ENCODE measurements at places on chromosomes 16 and 17.

GRCh38 chr16:59039066-59039720 is 305.1 kb upstream of the GOT2 start:
- DNase-seq, result no peak

- no peak for DNase-seq
These were observed 58.2 kb downstream of the CYLD start for GRCh38 chr16:50800074-50800473.

GRCh38 chr17:47251421-47251940 is 2.1 kb upstream of the ITGB3 start:
- no peak for DNase-seq

GRCh38 chr17:72150632-72151460 is 30.0 kb downstream of the SOX9 start:
- DNase-seq, result no peak

DNA sequence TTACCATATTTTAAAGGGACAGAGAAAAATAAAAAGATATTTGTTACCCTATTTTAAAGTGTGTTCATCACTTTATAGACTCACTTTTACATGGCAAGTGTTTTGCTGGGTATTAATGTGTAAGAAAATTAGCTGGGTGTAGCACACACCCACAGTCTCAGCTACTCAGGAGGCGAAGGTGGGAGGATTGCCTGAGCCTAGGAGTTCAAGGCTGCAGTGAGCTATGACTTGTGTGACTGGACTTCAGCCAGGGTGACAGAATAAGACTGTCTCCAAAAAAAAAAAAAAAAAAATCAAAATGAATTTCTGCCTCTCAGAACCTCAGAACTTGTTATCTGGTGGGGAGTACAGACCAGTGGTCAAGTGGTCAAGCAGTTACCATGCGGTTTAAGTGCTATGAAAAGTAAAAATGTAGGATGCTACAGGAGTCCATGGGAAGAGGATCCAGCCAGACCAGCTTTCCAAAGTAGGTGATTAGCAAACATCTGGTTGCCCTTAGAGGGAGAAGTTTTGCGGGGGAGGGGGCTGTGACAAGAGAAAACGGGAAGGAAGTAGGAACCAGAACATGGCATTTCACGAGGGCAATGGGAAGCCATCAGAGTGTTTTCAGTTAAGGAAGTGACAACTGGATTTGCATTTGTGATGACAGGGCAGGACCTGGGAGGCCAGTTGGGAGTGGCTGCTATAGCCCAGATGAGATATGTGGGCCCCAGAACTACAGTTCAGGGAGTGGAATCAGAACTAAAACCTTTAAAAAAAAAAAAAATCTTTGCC is 13.9 kb downstream of the CNEP1R1 start:
- no peak for DNase-seq

- DNase-seq, result no peak
These were observed 33.1 kb upstream of the COL1A1 start for GRCh38 chr17:50234581-50234980.

DNA sequence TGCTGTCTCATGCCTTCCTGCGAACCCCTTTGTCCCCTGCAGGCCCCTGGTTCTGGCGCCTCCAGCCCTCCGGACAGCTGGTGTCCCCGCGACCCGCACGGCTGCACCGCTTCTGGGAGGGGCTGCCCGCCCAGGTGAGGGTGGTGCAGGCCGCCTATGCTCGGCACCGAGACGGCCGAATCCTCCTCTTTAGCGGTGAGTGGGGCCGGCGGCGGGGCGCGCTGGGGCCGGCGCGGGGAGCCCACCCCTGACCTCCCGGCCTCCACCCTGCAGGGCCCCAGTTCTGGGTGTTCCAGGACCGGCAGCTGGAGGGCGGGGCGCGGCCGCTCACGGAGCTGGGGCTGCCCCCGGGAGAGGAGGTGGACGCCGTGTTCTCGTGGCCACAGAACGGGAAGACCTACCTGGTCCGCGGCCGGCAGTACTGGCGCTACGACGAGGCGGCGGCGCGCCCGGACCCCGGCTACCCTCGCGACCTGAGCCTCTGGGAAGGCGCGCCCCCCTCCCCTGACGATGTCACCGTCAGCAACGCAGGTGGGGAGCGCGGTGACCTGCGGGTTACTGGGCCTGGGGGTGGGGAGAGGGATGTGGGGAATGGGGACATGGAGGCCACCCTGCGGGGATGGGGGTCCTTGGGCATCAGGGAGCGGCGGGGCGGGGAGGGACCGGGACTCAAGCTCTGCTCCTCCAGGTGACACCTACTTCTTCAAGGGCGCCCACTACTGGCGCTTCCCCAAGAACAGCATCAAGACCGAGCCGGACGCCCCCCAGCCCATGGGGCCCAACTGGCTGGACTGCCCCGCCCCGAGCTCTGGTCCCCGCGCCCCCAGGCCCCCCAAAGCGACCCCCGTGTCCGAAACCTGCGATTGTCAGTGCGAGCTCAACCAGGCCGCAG is 7.1 kb upstream of the IL32 start:
- DNase-seq, result no peak

- DNase-seq, result no peak
These were observed 1.5 kb downstream of the VPS35 start for GRCh38 chr16:46687486-46687885.
